GM23338 (cell line): ENCODE measurements at places on chromosomes 1 and 21. TPM values are rescaled to one million over a fixed set of nuclear protein-coding genes. Genes with fewer than 3 reads are reported as not detected.

DNA sequence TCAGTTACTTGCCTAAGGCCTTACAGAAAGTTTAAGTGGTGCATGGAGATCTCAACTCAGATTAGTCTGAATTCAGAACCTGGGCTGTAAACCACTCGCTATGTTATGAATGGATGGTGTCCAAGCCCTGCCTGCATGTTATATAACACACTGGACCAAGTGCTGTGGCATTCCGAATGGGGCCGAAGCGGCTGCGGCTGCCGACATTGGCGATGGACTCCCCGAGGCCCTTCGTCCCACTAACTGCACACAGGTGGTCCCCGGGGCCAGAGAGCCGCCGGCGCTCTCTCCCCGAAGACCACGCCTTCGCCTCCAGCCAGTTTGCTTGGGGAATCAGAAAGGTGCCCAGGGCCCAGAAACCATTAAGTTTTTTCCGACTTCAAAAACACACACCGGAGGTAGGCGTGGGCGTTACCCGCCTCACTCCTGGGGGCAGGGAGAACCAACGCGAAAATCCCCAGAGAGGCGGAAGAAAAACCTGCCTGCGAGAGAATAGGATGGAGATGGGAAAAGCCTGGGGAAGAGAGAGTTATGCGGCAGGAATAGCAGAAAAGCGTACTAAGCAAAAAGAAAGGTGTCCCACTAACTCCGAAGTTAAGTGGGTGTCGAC is 579 bp upstream of the TENT5C start:
- peak; percentile 62 for DNase-seq

DNA sequence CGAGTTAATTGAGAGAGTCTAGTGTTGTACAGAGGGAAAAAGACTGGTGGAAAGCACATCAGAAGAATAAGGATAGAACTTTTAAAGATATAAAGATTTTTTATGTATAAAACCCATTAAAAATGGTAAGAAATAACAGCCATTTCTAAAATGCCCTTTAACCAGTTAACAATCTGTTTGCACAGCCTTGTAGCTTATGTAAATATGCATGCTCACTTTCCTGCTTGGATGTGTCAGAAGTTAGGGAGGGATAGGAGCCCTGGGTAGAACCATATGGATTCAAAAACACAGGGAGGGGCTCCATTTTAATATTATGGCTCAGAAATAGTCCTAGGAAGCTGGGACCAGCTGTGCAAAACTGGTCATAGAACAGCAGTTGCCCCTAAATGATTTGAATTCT is 4.5 kb upstream of the EDEM3 start:
- no peak for DNase-seq

Gene CAMSAP2
- total RNA-seq, result 21.3 and 39.1 TPM in 2 replicates

Gene DNAH14
- total RNA-seq, result 41.8 and 55.3 TPM in 2 replicates

DNA sequence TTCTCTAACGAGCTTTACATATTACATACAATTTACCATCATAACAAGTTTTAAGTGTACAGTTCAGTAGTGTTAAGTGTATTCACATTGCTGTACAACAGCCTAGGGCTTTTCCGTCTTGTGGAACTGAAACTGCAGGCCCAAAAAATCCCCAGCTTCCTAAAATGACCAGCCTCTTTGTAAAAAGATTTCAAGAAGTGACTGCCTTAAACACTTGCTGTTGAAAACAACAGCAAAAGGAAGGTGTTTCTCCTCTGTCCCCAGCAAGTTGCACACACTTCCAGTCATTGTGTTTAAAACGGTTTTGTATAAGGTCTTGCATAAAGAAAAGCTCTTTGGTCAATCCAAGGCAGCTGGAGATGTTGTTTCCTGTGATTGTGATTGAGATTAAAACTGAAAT is 16.0 kb upstream of the GBP1 start:
- no peak for DNase-seq

DNA sequence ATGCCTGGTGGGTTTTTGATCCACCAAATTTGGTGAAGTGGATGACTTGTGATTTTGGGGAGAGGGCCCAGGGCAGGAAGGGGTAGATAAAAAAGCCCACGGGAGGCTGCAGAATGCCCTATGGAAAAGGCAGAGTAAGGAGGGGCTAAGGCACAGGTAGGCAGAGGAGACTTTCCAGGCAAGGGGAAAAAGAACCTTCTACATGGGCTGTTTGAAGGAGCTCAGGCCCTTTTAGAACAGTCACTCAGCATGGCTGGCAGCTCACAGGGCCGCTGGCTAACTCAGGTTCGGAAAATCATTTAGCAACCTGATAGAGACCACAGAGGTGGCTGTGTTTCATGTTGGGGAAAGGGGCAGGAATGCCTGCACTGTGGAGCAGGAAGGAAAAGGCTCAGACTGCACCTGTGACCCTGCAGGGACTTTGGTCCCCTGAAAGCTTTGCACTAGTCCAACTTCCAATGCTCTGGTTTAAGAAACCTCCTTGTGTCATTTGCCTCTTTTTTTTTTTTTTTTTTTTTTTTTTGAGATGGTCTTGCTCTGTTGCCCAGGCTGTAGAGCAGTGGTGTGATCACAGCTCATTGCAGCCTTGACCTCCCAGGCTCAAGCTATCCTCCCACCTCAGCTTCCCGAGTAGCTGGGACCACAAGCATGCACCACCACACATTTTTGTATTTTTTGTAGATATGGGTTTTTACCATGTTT is 58.5 kb upstream of the ENAH start:
- no peak for DNase-seq

DNA sequence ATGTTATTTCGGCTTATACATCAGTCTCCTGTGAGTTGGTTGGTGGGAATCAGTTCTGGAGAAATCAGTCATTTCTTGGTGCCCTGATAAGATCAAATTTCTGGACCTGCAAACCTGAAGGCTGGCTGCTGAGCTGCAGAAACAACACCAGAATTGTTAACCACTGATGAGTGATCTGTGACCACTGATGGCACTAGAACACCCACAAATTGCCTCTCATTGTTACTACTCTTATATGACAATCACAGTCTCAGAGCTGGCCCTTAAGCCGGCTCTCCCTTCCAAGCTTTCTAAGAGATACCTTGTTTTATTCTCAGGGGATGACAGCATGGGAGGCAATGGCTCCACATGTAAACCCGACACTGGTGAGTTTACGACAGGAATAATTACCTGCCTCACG is 1.9 kb downstream of the C1orf162 start:
- no peak for DNase-seq

DNA sequence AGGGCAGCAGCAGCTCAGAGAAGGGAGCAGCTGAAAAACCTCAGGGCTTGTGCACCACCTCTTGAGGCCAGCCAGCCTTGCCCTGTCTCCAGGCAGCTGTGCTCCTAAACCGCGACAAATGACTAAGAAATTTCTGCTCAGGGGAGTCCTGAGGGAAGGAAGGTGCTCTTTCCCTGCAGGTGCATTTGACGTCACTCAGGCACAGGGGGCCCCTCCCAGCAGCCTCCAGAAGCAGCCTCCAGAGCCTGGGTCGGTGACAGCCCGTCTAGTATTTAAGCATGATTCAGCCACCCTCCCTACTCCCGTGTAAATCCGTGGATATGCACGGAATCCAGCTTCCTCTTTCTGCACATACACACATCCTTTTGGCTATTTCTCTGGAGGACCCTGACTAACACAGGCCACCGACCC is 560.5 kb downstream of the KIF26B start:
- no peak for DNase-seq

Gene RTCA
- total RNA-seq, result 27.5 and 36.6 TPM in 2 replicates

DNA sequence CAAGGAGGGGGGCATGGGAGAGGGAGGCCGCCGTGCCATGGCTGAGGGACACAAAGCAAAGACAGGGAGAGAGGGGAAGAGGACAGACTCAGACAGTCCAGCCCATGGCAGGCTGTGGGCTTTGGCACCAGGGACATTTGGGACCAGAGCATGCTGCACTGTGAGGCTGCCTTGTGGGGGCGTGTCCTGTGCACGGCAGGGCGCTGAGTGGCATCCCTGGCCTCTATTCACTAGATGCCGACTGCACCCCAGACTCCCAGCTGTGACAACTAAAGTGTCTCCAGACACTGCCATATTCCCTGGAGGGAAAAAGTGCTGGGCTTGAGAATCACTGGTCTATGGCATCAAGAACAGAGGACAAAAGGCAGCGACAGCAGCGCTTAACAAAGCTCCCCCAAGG is 18.6 kb upstream of the PRDM15 start:
- peak; percentile 40 for DNase-seq

GRCh38 chr1:8598783-8599182 is 218.7 kb downstream of the RERE start:
- no peak for DNase-seq

DNA sequence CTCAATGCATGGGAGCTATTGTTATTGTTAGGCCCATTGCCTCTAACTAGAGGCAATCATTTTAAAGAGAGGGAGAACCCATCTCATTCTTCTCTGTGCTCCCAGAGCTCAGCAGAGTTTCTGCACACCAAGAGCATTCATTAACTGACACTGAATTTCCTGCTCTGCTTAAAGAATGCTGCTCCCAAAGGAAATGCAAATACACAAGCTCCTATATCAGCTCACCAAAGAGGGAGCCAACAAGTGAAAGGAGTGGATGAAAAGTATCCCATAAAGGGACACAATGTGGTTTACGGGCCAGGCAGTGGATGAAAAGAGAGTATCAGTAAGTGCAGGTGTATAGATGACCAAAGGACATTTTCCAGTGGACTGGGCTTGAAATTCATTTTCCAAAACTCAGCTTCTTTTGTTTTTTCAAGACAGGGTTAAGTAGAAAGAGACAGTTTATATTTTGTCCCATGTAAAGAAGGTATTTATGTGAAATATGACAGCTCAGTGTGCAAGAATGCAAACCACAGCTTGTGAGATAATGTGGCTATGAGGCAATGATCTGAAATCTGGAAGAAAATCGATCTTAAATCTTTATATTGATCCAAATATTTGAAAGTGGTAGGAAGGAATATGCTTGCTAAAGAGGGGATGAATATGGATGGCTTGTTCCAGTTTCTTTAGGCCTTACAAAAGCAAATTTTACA is 207.7 kb upstream of the CAMK1G start:
- DNase-seq, result peak; percentile 72

DNA sequence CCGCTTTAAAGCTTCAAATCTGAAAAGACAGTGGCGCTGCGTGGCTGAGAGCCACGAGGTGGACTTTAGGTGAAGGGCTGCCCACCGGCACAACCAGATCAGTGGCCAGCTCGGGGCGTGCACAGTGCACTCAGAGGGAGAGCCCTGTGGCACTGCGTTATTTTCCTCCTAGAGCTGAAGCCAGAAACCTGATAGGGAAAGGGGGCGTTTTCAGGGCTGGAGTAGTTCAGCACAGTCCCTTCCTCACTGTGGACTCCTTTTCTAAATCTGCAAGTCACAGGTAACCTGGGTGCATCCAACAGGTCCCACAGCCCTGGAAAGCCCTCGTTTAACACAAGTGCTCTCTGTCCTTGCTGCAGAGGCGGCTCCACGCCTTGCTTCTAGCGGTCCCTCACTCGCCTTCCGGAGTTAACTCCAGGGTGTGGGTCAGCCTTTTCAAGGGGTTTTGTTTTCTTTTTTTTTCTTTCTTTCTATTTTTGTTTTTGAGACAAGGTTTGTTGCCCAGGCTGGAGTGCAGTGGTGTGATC is 81.2 kb downstream of the GALNT2 start:
- DNase-seq, result no peak

- no peak for DNase-seq
Measured at GRCh38 chr1:193658081-193658480, 471.7 kb upstream of the B3GALT2 start.

GRCh38 chr1:40122855-40123254 is 25.8 kb upstream of the PPT1 start:
- DNase-seq, result no peak

- DNase-seq, result no peak
Measured at GRCh38 chr1:43144237-43144636, 27.9 kb downstream of the EBNA1BP2 start.

DNA sequence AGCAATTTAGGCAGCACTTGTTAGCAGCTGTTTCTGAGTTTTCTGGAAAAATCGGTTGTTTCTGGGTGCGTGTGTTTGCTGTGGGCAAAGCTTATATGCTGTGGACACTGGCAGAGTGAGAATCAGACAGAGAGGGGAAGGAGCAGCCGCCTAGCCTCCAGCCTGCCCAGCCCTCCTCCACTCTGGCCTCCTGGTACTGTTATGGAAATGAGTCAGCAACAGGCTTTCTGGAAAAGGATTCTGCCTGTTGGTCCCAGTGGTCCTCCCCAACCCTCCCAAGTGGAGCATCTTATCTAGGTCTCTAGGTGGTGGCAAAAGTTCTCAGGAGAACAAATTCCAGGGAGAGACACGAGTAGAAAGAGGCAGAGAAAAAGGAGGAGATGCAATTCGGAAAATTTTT is 42.2 kb upstream of the GOLT1A start:
- peak; percentile 54 for DNase-seq

Gene DENND2D
- 3.0 and 5.9 TPM in 2 replicates for total RNA-seq

DNA sequence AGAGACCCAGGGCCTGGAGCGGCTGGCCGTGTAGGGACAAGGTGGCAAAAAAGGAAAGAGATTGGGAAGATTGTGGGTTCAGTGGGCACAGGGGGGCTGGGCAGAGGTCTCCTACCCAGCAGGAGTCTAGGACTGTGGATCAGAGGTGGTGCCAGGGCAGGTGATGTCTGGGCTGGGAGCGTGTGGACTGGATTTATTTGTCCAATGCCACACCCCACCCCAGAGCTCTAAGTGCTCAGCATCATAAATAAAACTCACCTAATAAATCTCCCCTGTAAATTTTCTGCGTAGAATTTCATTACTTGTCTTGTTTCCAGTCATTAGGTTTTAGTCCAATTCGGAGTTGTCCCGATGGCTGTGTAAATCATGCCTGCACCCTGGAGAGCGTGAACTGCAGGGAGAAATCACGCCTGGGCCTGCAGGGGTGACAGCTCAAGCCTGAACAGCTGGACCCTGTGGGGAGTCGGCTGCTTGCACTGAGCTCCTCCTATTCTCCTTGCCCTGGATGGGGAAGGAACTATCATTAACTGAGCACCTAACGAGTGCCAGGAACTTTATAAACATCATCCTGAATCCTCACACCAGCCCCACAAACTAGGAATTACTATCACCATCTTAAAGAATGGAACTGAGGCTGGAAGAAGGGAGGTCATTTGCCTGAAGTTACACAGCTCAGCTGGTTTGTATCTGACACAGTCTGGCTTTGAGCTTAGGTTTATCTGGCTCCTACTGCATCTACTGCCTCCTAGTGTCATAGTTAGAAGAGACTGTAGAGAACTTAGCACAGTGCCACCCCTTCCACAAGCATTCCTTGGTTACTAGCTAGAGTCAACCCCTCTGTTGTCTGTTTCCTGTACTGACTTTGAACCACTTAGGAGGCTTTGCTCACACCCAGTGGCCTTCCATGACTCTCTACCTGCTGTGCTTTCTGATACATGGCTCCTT is 25.0 kb upstream of the POU3F1 start:
- peak; percentile 66 for DNase-seq
